RPMI8226 (cell line): ENCODE measurements at places on chromosomes 1 and 21.

- DNase-seq = no peak
Measured at GRCh38 chr1:35968396-35968795, 37.5 kb downstream of the AGO3 start.

DNA sequence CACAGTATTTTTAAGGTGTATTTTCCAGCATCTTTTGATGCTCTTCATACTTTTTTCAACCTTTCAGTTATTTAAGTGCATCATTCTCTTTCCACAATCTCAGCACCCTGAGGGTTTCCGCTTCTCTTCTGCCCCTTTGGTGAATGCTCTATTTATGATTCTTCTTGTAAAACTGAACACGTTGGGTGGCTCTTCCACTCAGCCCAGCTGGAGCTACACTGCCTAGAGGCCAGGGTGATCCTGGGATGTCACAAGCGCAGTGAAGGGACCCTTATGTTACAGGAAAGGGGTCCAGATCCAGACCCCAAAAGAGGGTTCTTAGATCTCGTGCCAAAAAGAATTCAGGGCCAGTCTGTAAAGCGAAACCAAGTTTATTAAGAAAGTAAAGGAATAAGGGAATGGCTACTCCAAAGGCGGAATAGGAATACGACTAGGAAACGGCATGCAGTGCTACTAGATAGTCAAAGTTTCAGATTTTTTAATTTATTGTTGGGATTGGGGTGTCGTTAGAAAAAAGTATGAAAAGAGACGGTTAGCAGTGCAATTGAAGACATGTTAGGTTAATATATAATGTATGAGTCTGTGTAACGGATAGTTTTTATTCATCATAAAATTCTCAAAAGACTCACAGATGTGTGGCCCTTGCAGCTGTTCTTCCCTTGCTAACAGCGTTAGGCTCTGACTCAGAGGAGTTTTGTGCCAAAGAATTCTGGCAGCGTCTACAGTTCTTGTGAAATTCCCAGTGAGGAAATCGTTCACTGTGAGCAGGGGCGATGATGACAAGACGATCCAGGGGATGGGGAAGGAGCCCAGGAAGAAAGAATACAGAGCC, 14.4 kb upstream of the ERVH48-1 start:
- no peak for DNase-seq

- DNase-seq = no peak
Measured at GRCh38 chr21:36044056-36044455, 16.3 kb downstream of the SETD4 start.

DNA sequence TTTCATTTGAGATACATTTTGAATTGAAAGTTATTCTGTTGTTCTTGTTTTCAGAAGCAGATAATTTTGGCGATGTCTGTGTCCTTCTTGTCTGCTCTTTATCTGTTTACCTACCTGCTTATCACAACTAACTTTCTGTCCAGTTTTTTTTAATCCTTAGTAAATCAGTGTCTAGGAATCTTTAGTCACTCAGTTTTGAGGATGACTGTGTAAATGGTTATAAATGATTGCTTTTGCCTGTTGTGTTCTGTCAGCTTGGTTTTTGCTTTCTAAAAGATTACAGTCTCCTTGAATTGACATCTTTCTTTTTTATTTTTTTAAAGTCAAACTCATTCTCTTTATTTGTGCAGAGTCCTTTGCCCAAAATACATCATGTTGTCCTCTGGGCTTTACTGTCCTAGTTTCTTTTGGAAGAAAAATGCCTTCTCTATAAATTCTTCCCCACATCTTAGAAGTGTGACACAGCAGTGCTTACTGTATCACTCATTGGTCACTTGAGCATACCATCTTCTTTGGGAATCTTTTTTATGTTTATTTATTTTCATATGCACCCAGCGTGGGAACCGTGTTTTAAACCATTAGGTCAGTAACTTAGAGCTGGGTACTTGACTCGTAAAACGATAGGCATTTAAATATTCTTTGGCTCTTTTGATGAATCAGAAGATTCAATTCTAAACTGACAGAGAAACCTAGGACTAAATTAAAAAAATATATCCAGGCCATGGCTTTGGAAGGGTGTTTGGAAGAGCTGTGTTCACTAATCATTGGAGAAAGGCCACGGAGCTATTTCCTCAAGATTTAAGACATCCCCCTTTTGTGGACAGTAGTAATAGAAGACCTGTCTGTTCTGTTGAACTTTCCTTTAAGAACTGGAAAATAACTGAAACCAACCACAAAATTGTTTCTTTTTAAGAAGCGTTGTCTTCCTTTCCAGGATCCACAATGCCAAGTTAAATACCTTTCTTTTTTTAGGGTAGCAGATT, 20.9 kb downstream of the LAMC1 start:
- no peak for DNase-seq

DNA sequence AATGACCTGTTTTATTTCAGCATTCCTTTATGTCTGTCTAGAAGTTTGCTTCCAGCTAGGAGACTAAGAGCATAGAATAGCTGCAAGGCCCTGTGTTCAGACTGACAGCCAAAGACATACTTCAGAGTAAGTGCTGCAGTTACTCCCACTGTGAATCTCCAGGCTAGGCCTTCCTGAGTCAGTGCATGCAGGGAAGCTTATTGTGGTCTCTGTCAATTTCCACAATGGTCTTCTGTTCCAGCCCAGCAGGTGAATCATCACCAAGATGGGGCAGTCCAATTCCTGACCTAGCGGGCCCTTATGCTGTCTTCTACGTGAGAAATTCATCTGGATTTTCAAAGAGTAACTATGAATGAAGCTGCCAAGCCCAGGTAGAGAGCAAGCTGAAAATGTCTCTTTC, 146.3 kb upstream of the C8B start:
- no peak for DNase-seq
